Panc1 (cell line): ENCODE measurements at places on chromosomes 4 and X. TPM values are rescaled to one million over a fixed set of nuclear protein-coding genes. Genes with fewer than 3 reads are reported as not detected.

The IBSP gene
- total RNA-seq: not detected

- no peak for DNase-seq
These were observed 86.3 kb downstream of the PHKA2 start for GRCh38 chrX:18897611-18898010.

DNA sequence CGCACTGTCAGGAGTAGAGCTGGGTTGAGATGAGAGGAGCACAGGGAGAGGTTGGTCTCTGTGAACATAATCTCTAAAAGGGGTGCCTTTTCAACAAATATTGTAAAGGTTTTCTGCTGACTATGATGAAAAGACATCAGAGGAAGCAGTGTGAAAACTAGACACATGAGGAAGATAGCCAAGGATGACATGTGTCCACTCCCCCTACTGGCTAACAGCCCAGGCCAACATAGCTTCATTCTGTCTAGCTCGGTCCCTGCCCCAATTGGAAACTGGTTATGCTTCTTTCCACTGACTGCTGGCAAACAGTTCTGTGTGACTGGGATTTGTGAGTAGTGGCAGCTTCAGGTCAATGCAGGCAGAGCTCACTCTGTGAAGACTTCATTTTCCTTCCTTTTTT is 115.4 kb upstream of the ESX1 start:
- DNase-seq: no peak

GRCh38 chrX:13721819-13722519 is 12.5 kb downstream of the TRAPPC2 start:
- DNase-seq: no peak

The TRPC5OS gene
- not detected for total RNA-seq

The MANBA gene
- total RNA-seq: 14.5 TPM

DNA sequence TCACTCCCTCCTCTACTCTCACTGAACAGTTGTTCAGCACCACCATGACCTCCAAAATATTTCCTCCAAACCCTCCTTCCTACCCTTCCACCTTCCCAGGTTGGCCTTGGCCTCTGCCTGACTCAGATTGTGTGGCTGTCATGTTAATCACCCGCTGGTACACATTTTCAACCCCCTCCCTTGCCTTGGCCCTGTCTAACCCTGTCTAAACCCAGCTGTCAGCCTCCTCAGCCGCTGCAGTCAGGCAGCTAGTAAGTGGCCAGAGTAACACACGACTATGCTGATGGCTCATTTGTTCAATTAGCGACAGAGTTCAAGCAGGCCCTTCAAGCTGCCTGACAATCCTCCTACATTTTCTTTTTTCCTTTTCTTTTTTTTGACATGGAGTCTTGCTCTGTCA is 18.0 kb downstream of the ING2 start:
- no peak for DNase-seq

DNA sequence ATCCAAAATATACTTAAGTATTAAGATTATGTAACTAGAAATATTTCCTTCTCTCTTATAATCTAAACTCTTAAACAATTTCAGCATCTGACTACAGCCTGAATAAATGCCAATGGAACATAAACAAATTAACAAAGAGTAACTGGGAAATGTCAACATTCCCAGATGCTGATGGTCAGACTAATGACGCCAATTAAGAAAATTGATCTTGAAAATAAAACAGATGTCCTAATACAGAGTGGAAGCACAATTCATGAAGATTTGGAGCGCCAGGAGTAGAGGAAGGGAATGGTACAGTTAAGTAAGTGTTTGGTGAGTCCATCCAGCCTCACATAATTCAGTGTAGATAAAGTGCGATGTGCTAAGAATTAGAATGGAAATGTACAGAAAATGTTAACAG is 203.7 kb upstream of the NWD2 start:
- no peak for DNase-seq

The SYP gene
- total RNA-seq: 12.4 TPM

The SPATA4 gene
- not detected for total RNA-seq

- DNase-seq: no peak
These were observed 10.4 kb upstream of the NALF2 start for GRCh38 chrX:69493766-69494165.

- no peak for DNase-seq
These were observed 148.3 kb downstream of the GLUD2 start for GRCh38 chrX:121195719-121196118.

DNA sequence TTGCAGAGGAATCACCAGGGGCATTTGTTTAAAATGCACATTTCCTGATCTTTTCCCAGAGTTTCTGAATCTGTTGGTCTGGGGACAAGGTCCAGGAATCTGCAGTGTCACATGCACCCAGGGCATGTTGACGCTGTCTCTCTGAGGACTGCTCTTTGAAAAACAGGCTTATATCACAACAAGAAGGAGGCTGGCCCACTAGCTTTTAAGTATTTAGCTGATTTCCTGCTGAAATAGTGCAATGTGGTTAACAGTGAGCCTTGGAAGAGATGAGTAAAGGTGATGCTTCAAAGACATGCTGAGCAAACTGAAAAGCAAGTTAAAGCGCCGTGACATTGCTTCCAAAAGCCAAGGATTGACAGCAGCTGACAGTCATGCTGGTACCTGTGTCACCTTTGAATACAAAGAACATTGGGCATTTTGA is 18.6 kb upstream of the SEPSECS start:
- no peak for DNase-seq

DNA sequence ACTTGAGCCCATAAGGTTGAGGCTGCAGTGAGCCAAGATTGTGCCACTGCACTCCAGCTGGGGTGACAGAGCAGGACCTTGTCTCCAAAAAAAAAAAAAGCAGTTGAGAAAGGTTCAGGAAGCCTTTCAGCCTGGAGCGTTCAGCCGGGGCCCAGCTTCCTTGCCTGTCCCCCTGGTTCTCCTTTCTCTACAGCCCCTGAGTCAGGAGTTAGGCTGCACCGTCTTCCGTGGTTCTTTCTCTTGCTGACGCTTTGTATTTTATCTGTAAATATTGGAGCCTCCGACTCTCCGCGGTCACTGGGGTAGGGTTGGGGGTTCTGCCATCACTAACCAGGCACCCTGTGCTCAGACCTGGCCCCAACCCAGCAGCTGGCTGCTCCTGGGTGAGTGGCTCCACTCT is 13.8 kb upstream of the UVSSA start:
- DNase-seq: no peak

The CENPE gene
- total RNA-seq: 25.2 TPM

DNA sequence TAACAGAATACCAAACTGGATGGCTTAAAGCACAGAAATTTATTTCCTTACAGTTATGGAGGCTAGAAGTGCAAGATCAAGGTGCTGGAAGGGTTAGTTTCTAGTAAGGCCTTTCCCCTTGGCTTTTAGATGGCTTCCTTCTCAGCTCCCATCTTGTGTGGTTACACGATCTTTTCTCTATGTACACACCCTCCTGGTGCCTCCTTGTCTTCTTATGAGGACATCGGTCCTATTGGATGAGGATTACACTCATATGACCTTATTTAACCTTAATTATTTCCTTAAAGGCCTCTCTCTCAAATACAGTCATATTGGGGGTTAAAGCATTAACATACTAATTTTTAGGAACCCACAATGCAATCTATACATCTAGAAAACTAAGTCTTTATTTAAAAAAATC is 787.9 kb upstream of the GALNTL6 start:
- DNase-seq: no peak

DNA sequence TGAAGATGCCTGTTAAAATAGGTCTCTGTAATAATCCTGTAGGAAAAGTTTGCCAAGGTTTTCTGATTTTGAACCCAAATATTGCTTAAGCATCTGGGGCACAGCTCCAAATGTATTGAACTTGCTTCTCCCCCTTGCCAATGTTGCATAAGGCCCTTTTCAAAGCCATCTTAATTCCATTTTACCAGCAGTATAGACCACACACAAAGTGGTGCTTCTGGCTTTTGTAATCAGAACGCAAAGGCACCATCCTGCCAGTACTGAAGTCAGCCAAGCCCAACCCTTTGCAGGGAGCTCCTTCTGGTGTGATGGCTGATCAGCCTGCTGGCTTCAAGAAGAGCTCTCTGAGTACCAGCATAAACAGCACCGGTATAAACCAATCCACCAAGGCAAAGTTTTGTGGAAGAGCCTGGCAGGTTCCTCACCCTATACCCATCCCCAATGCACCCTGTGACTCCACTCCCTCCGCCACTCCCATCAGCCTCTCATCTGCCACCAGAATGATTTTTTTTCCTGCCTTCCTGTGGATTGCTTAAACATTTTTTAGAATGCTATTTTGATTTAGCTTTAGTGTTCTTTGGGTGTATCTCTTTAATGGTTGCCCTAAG is 39.2 kb upstream of the USP9X start:
- DNase-seq: no peak

- DNase-seq: no peak
These were observed 229.5 kb downstream of the SPCS3 start for GRCh38 chr4:176549161-176549865.

The FGF13 gene
- not detected for total RNA-seq
